ENCODE measurements at places on chromosomes 3 and 15.

- DNase-seq: no peak
Observed at GRCh38 chr3:32865383-32865782, 47.6 kb downstream of the TRIM71 start.

- DNase-seq: no peak
Observed at GRCh38 chr3:165347526-165347925, 151.3 kb upstream of the SLITRK3 start.

- DNase-seq: no peak
Observed at GRCh38 chr3:55897573-55898224, 410.6 kb upstream of the WNT5A start.

- no peak for DNase-seq
Observed at GRCh38 chr3:66463054-66463631, 37.7 kb downstream of the LRIG1 start.

GRCh38 chr15:85766001-85766831, 28.5 kb downstream of the KLHL25 start:
- no peak for DNase-seq

DNA sequence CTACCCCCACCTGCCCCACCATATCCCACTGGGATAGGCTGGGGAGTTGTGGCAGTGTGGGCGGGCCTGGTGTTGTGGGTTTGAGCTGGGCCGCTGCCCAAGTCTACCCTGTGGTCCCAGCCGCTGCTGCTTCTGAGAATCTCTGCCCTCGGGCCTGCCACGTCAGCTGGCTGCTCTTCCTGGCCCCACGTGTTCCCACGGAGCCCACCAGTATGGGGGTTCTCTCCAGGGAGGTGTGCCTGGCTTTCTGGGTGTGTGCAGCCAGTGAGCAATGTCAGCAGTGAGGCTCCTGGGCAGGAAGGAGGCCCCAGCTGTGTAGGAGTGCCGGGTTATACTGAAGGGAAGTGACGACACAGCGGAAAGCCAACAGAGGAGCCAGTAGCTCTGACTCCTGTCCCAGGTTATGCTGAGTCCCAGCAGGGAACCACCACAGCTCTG, 10.5 kb downstream of the GNAI2 start:
- DNase-seq: peak; percentile 96

DNA sequence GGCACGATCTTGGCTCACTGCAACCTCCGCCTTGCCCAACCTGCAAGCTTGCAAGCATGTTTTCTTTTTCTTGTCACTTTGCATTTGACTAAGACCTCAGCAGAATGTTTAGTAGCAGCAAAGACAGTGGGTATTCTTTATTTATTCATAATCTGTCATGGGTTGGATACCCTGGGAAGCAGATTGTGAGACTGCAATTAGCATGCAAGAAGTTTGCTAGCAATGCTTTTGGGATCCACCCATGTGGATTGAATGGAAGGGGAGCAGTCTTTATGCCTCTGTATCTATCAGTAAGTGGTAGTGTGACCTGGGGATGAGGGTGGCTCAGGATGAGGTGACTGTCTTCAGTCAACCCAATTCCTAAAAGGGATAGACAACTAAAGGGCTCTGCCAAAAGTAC, 166.7 kb downstream of the RAP2B start:
- DNase-seq: no peak

DNA sequence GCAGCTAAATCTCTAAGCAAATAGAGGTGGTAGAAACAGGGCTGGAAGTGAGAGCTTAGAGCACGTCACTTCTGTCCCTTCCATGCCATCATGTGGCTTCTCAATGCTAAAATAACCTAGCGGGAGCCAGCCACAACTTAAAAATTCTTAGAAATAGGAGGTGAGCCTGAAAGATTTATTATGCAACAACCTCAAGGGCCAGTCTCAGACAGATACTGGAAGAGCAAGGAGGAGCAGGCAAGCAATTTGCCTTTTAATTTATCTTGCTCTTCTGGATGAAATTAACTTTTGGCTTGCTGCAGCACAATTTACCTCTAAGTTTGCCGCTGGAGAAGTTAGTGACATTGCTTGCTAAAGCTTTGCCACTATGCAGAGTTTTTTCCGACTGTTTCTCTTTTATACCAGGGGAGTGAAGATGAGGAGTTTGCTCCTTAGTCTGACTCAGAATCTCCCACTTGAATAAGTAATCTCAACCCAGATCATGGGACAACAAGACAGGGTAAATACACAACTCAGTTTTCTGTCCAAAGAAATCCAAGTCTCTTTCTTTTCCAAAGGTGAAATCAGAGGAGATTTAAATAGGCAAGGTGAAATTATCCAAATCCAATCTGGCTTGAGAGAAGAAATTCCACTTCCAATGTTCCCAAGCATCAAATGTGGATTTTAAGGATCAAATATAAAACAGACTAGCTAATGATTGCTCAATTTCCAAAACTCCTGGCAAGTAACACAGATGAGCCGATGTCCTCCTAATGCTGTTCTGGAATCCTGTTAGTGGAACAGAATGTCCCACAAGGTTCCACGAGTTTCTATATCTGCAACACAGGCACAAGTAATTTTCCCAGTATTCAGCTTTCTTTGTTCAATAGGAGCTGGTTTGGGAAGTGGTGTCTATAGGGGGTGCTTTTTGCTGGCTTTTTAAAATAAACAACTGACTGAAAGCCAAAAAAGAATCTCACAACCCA, 329.4 kb upstream of the RORA start:
- no peak for DNase-seq

DNA sequence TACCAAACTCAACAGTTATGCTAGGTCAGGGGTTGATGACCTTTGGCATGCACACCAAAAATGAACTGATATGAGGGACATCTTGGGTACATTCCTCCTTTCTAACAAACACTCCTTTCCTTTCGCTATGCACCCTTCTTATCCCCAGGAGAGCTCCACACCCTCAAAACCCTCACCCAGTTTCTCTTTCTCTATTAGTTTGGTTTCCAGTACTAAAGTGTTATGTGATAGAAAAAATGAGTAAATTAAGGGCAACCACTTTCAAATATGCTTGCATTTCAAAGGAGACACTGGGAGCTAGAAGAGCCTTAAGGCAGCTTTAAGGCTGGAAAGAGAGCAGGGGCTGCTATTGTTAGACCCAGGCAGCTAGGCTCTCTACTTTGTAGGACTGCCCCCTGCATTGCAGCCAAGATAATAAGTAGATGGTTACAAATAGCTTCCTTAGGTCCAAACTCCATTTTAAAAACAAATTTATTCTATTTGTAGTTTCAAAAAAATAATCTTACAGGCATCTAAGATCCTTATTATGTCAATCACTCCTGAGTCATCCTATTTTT, 244.3 kb downstream of the ZIC1 start:
- DNase-seq: no peak

- no peak for DNase-seq
Observed at GRCh38 chr3:134299185-134299887, 48.7 kb upstream of the RYK start.

GRCh38 chr3:87996882-87997281, 61.9 kb downstream of the CGGBP1 start:
- DNase-seq: no peak

Data from chondrocyte (in vitro differentiated cells).